Esophagus mucosa (tissue), 1 donor: ENCODE measurements at places on chromosomes 13 and 19. TPM values are rescaled to one million over a fixed set of nuclear protein-coding genes. Genes with fewer than 3 reads are reported as not detected.

GRK1 gene
- total RNA-seq: not detected

HPN gene
- total RNA-seq: not detected

MYPOP gene
- total RNA-seq: 3.7 TPM

NANOS2 gene
- total RNA-seq: not detected

SMIM24 gene
- not detected for total RNA-seq

KLK3 gene
- not detected for total RNA-seq

METTL21C gene
- total RNA-seq: not detected

TEX29 gene
- total RNA-seq: not detected

PIK3R2 gene
- 35.6 TPM for total RNA-seq

CEACAM1 gene
- 97.8 TPM for total RNA-seq

ATP1A3 gene
- total RNA-seq: 0.32 TPM

TINCR gene
- 29.7 TPM for total RNA-seq

KIR3DL2 gene
- total RNA-seq: not detected

PRR36 gene
- total RNA-seq: 0.04 TPM

TRIM28 gene
- total RNA-seq: 204 TPM

FGF22 gene
- 0.12 TPM for total RNA-seq

ELANE gene
- total RNA-seq: not detected

C13orf46 gene
- total RNA-seq: 0.08 TPM

PSG11 gene
- not detected for total RNA-seq

KASH5 gene
- not detected for total RNA-seq

OR10H1 gene
- not detected for total RNA-seq

GJA3 gene
- total RNA-seq: 1.5 TPM

CCDC8 gene
- 0.80 TPM for total RNA-seq

KLK4 gene
- total RNA-seq: not detected

ZSCAN18 gene
- 9.4 TPM for total RNA-seq

IGFL1 gene
- 20.2 TPM for total RNA-seq

POU2F2 gene
- total RNA-seq: 1.00 TPM

ADGRE2 gene
- 1.5 TPM for total RNA-seq

NECTIN2 gene
- total RNA-seq: 64.4 TPM

ACTMAP gene
- 5.4 TPM for total RNA-seq

GPR4 gene
- 0.56 TPM for total RNA-seq

TUBGCP3 gene
- total RNA-seq: 20.6 TPM

RASA3 gene
- 1.6 TPM for total RNA-seq

SCN1B gene
- total RNA-seq: 0.88 TPM

PNMA8A gene
- total RNA-seq: 0.12 TPM

CEACAM4 gene
- 0.24 TPM for total RNA-seq

DENND1C gene
- total RNA-seq: 1.3 TPM
